ENCODE measurements at places on chromosomes 7 and 10.

- no peak for DNase-seq
These were observed 30.7 kb upstream of the TRIL start for GRCh38 chr7:28988810-28989209.

- DNase-seq, result no peak
These were observed 1008.8 kb downstream of the KCNMA1 start for GRCh38 chr10:76628801-76629200.

GRCh38 chr7:101667920-101668319 lies 38.8 kb upstream of the MYL10 start:
- no peak for DNase-seq

DNA sequence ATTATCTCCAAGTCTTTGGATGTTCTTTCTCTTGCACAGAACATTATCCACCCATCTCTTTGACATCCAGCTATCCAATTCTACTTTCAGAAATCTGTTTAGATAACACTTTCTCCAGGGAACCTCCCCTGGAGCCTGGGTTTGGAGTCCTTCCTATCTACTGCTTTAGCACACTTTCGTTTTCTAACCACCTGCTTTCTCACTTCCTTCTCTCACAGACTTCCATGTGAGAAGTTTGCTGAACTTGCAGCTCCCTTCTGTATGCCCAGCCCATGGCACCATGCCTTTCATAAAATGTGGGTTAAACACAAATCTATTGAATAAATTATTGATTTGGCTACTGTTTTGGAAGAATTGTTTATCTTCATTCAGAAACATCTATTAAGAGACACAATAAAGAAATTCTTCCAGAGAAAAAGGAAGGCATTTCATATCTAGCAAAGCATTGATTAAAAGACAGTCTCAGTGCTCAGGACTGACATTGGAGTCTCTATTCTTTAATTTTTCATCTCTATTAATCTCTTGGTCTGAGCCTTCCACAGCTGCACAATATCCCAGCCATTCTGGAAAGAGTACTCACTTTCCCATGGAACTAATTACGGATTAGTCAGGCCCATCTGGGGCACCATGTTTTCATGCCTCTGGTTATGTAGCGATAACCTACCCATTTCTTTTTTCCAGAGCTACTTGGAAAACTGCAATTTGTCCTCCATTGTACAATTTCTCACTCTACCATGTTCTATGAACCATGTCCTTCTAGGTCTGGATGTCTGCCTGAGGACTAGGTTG lies 1077.3 kb downstream of the SORCS3 start:
- DNase-seq, result no peak

DNA sequence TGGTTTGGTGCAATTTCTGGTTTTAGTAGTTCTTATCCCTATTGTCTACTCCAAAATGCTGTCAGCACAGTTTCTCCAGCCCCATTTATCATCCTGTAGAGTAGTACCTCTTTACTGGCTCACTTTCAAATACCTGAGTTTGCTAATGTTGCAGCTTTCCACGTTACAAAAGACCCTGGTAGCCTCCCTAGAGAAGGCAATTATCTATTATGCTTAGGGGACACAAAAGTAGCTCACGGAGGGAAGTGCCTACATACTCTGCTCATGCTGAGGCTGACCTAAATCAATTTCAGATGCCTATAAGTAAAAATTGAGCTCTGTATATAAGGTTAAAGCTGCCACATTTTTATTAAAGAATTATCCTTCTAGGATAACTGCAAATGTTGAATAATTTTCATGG lies 603.6 kb downstream of the CNTNAP2 start:
- DNase-seq, result no peak
